ENCODE measurements at places on chromosomes 3 and 15.
A peak's percentile ranks its signal among the peaks of the same experiment; 100 is the strongest.

DNA sequence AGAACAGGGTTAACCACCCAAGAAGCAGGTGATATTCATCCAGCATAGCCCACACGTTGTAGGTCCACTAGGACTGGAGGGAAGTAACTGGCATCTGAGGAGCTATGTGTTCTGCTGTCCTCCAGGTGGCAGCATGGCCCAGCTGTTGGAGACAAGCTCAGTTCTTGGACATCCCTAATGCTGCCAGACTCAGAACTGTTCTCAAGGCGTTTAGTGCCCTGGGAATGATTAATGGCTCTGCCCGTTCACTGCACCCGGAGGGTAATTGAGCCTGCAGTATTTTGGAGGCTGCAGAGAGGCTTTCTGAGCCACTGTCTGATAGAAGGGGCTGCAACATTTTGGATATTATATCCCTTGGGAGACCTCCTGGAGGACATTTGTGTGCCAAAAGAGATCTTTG is 521.3 kb upstream of the SEMA6D start:
- peak; percentile 91 for DNase-seq

DNA sequence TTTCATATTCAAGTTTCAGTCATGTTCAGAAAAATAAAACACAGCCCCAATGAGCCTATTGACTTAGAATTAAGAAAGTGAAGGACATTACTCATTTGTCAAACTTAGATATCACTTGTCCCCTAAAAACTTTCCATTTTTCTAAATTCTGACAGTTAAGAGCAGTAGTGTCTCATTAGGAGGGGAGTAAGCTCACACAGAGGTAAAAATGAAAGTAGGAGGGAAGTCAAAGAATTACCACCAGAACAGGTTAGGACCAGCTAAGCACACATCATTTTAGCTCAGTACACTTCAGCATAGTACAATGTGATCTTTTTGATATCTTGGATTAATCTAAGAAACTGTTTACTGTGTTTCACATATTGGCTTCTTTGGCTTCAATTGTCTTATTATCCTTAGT is 64.3 kb downstream of the OSTN start:
- DNase-seq = no peak

DNA sequence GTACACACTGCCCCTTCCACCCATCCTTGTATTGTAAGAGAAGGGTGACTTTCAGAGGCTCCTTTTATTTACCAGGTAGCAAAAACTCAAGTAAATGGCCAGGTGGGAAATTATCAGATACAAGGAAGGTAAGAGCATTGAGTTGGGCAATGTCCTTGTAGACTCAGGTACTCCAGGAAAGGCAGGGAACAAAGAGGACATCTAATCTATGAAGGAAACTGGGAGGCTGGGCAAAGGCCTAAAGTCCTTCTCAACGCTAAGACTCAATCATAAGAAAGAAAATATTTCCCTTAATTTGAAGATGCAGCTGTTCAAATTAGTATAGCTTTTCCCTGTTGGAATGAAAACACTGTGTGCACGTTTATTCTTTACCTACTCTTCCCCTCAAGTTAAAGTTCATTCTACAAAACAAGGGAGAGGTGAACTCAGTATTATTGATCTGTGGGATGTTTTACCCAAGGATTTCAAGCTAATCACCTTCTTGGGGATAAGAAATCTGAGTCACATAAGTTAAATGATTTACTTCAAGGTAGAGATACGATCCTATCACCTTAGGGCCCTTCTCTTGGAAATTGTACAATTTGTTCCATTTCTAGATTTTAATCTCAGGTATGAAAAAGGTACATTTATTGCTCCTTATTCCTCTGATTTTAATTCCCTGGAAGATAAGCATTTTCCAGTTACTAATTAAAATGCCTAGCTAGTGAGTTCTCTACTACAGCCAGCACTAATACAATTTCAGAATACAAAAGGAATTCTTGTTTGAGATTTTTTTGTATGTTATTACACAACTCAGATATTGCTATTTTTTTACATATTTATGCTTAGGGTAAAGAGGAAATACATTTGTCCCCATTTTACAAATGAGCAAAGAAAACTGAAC is 80.6 kb downstream of the PLD1 start:
- no peak for DNase-seq

GRCh38 chr15:64633332-64633731 is 142.1 kb downstream of the RBPMS2 start:
- DNase-seq = no peak

DNA sequence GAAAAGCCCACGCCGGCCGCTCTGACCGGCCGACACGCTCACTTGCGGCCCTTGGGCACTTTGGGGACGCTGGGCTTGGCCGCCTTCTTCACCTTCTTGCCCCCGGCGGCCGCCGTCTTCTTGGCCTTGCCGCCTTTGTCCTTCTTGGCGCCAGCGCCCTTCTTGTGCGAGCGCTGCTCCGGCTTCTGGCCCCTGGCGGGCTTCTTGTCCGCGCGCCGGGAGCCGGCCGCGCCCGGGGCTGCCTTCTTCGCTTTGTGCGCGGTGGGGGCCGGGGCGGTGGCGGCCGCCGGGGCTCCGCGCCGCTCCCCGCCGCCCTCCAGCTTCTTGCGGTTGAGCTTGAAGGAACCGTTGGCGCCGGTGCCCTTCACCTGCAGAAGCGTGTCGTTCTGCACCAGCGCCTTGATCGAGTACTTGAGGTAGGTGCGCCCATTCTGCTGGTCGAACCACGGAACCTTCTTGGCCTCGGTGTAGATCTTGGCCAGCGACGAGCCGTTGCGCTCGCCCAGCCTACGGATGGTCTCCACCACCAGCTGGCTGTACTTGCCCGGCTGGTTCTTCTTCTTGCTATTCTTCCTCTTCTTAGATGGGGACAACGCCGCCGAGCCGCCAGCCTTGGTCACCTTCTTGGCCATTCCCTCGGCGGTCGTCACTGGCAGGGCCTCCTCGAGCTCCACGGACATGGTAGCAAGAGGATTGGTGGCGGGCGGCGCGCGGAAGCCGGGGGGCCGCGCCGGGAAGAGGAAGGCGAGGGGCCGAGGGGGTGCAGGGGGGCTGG is 36.7 kb downstream of the HMCES start:
- DNase-seq = peak; percentile 45

DNA sequence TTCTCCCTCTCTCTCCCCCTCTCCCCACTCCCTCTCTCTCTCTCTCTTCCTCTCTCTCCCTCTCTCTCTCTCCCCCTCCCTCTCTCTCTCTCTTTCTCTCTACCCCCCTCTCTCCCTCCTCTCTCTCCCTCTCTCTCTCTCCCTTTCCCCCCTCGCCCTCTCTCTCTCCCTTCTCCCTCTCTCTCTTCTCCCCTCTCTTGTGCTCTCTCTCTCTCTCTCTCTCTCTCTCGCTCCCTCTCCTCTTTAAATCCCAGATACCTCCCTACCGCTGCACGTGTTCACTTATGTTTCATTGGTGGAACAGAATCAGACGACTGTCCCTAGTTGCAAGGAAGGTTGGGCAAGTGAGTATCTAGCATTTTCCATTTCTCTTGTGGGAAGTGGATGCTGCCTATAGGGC is 166.5 kb downstream of the EBLN2 start:
- no peak for DNase-seq

- no peak for DNase-seq
Observed at GRCh38 chr3:196232154-196232881, 16.0 kb downstream of the SLC51A start.

- no peak for DNase-seq
Observed at GRCh38 chr15:60635507-60636352, 156.8 kb upstream of the ICE2 start.

DNA sequence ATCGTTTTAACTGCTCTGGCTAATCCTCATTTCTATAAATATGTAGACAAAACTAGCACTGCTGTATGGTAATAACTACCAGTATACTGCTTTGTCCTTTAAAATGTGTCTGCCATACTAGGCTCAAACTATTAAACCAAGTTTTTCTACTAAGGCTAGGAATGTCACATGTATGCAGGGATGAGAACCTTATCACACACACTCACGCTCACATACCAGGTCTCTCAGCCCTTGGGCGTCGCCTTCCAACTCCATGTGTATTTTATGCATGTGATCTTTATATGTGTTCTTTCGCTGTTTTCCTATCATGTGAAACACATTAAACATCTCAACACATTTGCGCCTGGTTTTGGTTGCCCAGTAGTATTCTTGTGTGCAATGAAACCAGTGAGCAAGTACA is 32.6 kb downstream of the ATP2C1 start:
- DNase-seq = no peak

DNA sequence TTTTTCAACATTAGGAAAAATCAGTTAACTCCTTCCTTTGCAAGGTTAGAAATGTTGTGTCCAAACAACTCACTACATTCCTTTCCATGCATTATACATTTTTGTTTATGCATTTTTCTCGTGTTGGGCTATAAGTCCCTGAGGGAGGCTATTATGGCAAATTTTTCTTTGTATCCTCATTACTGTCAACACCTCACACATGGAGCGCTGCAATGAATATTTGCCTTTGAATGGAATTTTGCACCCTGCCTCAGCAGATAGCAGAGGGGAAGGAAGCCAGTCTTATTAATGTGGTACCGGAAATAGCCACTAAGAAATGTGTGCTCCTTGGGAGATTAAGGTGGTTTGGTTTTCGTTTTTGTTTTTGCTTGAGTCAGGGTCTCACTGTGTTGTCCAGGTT is 134.7 kb downstream of the THSD4 start:
- no peak for DNase-seq

GRCh38 chr15:80787316-80787715 is 8.1 kb downstream of the CEMIP start:
- no peak for DNase-seq

DNA sequence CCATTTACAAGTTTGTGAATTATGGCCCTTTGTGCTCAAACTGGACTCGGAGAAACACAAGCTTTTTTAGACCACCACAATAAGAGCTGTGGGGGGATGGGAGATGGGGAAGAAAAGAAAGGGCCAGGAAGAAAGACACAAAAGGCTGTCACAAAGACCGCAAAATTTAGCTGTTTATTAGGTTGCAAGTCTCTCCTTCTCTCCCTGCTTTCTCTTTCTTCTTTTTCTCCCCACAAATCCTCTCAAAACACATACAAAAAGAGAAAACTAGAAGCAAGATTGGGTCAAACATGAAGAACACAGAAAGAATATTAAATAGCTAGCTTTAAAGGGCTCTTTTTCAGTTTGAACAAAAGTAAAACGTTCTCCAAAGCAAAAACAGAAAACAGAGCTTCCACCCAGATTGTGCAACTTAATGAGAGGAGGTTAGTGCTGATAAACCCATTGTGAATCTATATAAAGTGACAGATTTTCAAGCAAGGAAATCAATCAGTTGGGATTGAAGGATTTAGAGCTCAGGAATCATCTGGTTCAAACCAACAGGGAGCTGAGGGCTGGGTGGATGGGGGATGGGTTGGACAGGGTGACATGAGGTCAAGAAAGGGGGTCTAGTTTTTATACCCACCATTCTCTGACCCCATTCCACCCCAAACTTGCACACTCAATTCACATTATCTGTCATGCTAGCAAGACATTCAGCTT is 87.3 kb downstream of the DHX30 start:
- peak; percentile 89 for DNase-seq

DNA sequence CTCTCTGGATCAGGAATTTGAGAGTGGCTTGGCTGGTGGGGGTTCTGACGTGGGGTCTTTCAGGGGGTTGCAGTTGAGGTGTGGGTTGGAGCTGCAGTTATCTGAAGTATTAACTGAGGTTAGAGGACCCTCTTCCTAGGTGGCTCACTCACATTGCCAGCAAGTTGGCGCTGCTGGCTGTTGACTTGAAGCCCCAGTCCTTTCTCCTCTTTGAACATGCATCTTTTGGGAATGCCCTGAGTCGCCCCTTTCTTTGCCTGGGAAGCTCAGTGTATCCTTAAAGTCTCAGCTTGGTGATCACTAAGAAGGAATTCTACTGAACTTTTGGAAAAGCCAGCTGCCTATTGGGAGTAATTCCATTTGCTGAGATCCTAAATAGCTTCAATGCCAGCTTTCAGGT is 13.0 kb upstream of the AMOTL2 start:
- no peak for DNase-seq

GRCh38 chr3:187987924-187988323 is 166.0 kb upstream of the LPP start:
- DNase-seq = no peak

- no peak for DNase-seq
Observed at GRCh38 chr3:46609944-46610722, 2.2 kb upstream of the FAM240A start.

DNA sequence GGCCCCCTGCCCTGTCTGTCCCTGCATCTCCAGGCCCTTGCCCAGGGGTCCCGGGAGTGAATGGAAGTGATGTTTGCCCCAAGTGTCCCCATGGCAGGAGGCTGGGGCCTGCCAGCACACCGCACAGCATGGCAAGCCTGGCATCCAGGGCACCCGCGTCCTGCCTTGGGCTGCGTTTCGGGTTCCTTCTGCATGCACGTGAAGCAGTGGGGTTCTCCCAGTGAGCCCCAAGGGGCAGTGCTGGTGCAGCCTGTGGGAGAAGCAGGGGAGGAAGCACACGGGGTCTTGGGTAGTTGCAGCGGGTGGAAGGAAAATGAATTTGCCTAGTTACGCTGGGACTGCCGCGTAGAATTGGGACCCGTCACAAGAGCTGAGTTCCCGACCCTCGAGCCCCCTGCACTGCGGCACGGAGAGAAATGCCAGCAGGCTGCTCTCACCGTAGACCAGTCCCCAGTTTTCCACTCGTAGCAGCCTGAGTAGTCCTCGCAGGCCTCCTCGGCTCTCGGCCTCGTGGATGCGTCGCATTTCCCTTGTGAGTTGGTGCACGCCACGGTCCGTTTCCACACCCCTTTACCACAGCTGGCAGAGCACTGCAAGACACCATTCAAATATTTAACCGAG is 259.5 kb upstream of the LYSMD4 start:
- no peak for DNase-seq

- DNase-seq = peak; percentile 22
Observed at GRCh38 chr3:59566481-59566975, 516.7 kb upstream of the CFAP20DC start.

DNA sequence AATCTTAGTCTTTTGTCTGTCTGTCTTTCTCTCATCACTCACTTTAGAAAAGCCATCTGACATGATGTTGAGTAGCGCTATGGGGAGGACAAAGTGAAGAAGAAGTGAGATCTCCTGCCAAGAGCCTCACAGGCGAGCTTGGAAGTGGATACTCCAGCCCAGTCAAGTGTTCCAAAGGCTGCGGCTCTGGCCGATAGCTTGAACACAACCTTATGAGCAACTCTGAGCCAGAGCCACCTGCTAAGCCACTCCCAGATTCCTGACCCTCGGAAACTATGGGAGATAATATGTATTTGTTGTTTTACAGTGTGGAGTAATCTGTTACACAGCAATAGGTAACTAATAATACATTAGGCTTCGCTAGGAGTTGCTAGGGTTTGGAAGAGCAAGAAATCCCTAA is 76.2 kb downstream of the MB21D2 start:
- no peak for DNase-seq

DNA sequence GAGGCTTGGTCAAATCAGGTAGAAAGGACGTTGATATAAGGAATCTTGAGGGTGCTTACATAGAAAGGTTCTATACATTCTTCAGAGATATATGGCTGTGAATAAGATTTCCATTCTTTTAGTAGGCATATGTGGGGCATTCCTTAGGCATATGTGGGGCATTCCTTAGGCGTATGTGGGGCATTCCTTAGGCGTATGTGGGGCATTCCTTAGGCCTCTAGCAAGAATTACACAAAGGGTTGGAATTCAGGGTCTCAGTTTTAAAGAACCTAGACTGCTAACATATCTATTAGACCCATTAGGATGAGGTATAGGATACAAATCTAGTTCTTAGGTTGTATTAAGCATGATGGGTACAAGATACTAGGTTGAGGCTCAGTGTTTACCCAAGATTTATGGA is 607.8 kb downstream of the SI start:
- no peak for DNase-seq
